NCI-H2029 (cell line): ENCODE measurements at places on chromosomes 13 and 19.
A peak's percentile ranks its signal among the peaks of the same experiment; 100 is the strongest.

DNA sequence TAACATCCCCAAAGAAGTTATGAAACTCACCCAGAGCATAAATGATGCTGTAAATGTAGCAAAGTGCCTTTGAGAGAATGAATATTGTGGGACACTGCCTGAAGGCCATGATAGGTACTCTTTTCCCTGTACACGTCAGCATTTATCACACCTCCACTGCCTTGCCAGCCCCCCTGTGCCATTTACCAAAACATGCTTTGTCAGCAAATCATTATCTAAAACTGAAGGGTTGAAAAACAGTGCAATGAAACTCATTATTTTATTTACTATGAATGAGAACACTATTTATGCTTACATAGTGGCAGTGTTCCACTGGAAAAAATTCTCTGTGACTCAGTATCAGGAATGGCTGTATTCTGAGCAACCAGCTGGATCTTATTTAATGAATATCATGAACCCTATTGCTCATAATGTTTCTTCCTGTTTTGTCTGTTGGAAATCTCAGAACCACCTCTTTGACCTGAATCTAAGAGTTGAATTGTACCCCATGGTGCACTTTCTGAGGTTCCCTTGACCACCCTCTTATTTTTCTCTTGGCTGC, 564.1 kb downstream of the DCT start:
- no peak for DNase-seq

DNA sequence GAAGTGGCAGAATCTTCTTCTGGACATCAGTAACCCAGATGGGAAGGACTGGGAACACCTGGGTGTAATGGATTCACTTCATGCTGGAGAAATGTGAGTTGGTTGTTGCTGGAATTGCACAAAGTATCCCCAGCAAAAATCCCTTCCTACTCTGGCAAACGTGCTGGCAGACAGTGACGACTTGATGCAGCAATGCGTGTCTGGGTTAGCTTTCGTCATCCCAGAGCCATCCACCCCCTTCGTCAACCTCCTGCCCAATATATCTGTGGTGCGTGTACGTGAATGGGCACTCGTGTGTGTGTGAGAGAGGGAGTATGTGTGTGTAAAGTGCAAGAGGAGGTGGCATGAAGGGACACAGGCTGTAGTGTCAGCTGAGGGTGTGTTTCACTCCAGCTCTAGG, 70.9 kb downstream of the TM9SF2 start:
- DNase-seq: no peak

DNA sequence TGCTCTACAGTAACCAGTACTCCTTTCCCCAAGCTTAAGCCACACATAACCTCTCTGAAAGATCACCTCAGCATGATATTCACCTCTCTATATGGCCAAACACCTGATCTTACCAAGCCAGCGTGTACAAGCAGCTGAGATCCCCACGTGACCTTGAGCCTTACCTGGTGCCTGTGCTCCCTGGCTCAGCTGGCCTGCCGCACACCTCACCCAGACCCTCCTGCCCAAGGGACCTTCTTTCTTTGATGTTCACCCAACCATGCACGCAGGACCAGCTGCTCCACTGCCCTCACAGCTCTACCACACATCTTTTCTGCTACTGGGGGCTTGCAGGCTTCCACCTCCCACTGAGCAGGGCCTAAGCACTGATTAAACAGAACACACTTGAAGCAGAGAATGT, 9.0 kb downstream of the DHRS12 start:
- no peak for DNase-seq

DNA sequence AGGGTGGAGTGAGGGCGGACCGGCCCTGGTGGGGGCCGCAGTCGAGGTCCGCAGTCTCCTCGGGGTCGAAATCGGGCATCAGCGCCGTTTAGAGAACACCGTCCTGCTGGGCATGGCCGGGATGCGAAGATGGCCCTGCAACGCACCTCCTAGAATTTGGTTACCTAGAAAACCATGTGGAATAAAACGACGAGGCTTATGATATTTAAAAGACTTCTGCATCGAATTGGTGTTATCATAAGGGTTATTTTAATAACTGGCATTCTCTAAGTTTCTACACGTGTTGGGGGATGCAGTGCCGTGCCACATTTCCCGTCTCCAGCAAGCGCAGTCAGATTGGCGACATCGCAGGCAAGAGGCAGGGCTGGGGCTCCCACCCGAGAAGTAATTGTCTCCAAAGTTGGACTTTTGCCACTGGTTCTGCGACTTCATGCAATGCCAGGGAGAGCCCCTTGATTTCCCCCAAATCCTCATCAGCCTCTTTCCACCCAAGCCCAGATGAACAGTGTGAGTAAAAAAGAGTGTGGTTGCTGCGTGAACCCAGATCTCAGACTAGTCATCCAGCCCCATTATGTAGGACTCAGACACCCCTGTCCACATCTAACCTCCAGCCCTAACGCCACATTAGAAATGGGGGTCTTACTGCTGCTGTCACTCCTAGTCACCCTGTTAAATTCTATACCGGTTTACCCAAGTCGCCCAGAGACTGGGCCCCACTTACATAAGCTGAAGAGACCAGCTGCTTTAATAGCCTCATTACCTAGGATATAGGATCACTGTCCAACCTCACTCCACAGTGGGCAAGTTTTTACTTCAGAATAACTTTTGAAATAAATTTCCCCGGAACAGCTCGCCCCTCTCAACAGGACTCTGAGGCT, 571 bp upstream of the DHRS12 start:
- no peak for DNase-seq

GRCh38 chr13:42486711-42487198, 87.2 kb upstream of the TNFSF11 start:
- DNase-seq: no peak

- DNase-seq: no peak
Measured at GRCh38 chr19:48900477-48901406, 630 bp downstream of the NUCB1 start.

DNA sequence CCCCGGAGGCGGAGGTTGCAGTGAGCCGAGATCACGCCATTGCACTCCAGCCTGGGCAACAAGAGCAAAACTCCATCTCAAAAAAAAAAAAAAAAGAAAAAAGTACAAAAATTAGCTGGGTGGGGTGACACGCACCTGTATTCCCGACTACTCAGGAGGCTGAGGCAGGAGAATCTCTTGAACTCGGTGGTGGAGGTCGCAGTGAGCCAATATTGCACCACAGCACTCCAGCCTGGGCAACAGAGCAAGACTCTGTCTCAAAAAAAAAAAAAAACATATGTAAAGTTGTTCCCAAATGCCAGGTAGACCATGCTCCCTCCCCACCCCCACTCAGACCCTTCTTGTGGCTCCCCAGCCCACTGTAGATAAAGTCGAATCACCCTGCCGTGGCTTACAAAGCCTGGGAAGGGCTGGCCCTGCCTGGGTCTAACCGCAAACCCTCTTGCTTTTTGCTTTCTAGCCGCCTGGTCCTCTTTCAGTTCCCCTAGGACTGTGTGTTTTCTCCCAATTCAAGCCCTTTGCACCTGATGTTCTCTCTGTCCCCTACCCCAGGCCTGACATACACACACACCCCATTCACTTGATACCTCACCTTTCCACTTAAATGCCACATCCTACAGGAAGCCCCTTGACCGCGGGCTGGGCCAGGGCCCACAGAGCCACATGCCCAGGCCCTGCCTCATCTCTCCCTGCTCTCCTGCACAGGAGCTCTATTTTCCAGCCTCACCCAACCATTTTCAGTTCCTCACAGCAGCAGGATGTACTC, 34.4 kb downstream of the MAP4K1 start:
- DNase-seq: no peak

DNA sequence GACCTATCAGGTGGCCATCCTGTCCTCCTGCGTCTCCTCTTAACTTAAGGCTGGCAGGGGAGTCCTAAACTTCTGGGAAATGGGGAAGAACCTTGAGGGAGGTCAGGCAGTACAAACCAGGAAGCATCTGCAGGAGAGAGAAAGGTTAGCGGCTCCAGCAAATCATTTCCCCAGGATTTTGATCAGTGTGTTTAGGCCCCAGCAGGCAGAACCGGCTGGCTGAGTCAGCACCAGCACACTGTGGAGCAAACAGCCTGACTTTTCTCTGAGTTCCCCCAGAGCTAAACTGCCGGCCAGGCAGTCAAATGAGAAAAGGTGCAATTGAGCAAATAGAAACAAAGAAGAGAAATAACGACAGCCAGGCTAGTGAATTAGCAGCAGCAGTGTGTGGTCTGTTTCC, 46.7 kb upstream of the MEDAG start:
- no peak for DNase-seq

- no peak for DNase-seq
Measured at GRCh38 chr13:32676242-32676641, 90.0 kb downstream of the PDS5B start.

- no peak for DNase-seq
Measured at GRCh38 chr19:58355908-58356765, 2.8 kb upstream of the A1BG start.

GRCh38 chr19:7706188-7706954, 4.4 kb upstream of the FCER2 start:
- no peak for DNase-seq

GRCh38 chr19:33883859-33884519, 87.3 kb downstream of the KCTD15 start:
- DNase-seq: no peak

- DNase-seq: no peak
Measured at GRCh38 chr19:6577476-6578125, 13.3 kb downstream of the CD70 start.

DNA sequence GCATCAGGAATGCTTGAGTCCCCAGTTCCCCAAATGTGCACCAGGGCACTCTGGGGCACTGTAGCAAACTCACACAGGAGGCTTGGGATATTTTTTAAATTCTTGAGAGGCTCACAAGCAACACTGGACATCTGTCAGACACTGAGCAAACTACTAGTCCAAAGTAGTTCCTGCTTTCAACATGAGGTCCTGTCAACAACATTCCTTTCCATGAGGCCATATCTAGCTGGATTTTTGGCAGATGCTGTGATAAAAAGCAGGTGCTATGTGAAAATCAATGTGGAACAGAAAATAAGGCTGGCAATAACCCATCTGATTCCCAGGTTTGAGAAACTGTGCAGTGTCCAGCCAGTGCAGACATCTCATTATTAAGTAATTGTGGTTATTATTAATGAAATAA, 50.5 kb downstream of the STARD13 start:
- no peak for DNase-seq

- no peak for DNase-seq
Measured at GRCh38 chr13:75418997-75419396, 63.0 kb downstream of the TBC1D4 start.

DNA sequence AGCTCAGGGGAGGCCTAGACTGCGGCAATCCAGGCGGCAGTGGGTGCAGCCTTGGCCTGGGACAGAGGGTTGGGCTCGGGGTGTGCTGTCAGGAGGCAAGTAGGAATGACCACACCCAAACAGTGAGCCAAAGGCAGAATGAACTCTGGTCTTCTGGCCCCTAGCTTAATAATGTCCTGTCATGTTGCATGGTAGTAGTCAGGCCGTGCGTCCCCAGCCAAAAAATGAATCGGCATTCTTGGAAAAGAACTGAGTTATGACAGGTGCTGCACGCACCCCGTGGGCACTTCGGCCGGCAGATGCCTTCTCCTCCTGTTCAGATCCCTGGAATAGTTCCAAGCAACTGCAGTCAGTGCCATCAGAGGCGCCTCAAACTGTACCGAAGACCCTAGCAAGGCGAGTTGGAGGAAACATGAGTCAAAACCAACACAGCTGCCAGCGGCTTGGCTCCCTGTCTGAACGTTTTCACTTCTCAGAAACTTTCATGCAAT, 55.9 kb downstream of the ATP7B start:
- peak; percentile 47 for DNase-seq
